SK-MEL-5 (cell line): ENCODE measurements at places on chromosomes 5 and 9.
A peak's percentile ranks its signal among the peaks of the same experiment; 100 is the strongest.

DNA sequence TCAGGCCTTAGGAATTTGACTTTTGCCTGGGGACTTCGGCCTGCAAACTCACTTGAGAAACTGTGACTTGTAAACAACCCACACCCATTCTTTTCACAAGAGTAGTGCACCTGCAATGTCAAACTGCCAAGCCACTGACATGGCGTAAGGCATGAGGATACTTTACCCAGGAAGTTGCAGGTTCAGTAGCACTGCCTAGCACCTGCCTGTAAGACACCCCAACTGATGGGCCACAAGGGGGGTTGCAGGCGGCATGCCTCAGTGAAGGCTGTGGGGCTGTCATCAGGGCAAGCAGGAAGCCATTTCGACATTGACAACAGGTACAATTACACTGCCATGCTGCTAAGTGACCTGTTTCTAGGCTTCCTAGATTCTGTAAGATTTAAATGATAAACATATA, 41.3 kb upstream of the RASGEF1C start:
- no peak for DNase-seq

- DNase-seq = no peak
These were observed 152.5 kb downstream of the ESM1 start for GRCh38 chr5:54832858-54833257.

GRCh38 chr5:126849101-126849678, 72.3 kb downstream of the LMNB1 start:
- DNase-seq = no peak

DNA sequence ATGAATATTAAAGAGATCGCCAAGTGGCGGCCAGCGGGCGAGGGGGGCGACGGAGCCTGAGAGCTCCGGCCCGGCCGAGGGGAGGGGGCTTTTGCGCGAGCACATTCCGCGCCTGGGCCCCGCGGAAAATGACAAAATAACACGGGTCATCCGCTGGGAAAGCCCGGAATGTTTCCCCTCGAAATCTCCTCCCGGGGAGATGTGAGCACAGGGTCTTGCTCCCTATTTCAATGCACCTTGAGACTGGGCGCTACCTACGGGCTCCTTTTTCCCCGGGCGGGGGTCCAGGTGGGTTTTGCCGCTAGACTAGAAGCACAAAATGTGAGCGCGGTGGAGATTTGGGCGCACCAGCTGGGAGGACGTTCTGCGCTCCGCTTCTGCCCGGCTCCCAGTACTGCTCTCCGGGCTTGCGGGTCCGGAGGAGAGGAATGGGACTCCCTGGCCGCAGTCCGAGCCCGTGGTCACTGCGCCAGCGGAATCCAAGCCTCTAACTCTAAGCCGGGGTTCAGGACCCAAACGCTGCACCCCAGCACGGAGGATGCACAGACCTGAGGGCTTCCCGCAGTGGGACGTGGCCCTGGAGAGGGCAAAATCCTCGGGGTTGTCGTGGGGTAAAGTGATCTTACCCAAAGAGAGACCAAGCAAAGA, 2.8 kb upstream of the PRDM12 start:
- no peak for DNase-seq

- DNase-seq = no peak
These were observed 161.8 kb upstream of the VLDLR start for GRCh38 chr9:2459756-2460155.

- no peak for DNase-seq
These were observed 43.0 kb downstream of the SFXN1 start for GRCh38 chr5:175521313-175521833.

DNA sequence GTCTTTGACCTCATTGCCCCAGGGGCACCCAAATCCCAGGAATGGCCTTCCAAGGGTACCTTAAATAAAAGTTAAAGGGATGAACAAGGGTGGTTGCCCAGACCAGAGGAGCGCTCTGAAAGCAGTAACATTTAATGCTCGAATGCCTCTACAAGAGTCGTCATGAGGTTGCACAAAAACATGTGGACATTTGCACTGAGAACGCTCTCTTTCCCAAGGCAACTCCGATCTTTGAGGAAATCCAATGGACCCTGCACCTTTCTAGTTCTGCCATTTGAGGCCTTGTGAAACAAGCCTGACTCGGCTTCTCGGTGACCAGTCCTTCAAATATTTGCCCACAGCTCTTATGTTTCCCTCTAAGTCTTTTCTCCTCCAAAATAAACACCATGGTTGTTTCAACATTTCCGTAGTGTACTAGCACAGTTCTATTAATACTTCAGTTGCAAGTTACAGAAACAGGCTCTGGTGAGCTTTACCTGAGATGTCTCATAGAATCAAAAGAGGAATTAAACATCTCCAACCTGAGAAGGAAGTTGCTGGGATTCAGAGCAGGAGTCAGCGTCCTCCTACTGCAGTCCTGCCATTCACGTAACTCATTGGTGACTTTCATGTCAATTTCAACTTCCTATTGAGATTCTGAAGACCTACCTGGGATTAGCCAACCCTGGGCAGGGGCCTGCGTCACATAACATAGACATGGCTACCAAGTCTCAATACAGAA, 168.8 kb upstream of the RAI14 start:
- DNase-seq = no peak

GRCh38 chr9:119026120-119026519, 343.1 kb downstream of the BRINP1 start:
- DNase-seq = no peak

GRCh38 chr5:78895616-78896015, 89.5 kb downstream of the ARSB start:
- DNase-seq = no peak

DNA sequence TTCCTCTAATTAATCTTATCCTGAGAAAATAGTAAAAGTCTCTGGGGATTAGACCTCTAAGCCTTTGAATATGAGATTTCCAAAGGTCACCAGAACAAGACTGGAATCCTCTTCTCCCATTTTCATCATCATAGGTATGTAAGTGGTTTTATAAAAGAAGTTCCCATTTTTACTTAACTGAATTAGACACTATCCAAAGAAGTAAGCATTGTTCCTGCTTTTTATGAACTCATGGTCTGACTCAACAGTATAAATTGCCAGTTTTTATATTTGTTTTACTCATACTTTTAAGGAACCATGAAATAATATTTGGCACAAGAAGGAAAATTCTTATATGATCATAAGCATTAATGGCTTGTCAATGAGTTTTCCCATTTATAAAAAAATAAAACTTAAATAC, 167.1 kb upstream of the ADRA1B start:
- DNase-seq = no peak

DNA sequence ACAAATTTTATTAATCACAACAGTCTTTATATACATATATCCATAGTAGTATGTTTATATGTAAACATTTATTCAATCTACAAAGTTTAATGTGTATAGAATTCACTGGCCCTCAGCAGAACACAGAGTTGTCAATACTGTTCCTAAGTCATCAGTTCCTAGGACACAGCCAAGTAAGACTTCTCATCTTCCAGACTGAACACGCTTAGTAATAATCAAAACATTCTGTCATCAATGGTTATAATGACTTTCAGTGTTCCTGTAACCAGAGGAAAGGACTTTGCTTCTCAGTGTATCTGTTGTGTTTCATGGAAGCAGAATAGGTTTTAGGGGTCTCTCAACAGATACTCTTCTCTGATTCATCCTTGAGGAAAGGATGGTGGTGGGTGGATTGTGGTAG, 82.2 kb downstream of the SMIM23 start:
- no peak for DNase-seq

- peak; percentile 58 for DNase-seq
These were observed 43.7 kb downstream of the LURAP1L start for GRCh38 chr9:12818431-12819000.

- DNase-seq = no peak
These were observed 254.6 kb upstream of the PIK3R1 start for GRCh38 chr5:67960939-67961338.

DNA sequence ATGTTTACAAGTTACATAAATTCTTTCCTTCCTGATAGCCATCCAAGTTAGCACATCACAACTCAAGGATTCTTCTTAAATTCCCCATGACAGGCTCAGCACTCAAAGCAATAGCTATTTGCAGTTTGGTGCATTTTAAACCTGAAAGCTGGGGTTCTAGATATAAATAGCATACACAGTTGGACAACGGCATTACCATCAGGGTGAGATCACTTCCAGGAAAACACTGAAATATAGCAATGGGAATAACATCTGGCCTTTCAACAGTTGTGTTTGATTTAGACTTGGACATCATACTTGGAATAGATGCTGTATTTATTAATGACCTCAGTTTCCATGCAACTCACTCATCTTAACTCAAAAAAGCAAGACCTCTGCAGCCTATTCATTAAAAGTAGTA, 24.7 kb upstream of the LECT2 start:
- DNase-seq = no peak

DNA sequence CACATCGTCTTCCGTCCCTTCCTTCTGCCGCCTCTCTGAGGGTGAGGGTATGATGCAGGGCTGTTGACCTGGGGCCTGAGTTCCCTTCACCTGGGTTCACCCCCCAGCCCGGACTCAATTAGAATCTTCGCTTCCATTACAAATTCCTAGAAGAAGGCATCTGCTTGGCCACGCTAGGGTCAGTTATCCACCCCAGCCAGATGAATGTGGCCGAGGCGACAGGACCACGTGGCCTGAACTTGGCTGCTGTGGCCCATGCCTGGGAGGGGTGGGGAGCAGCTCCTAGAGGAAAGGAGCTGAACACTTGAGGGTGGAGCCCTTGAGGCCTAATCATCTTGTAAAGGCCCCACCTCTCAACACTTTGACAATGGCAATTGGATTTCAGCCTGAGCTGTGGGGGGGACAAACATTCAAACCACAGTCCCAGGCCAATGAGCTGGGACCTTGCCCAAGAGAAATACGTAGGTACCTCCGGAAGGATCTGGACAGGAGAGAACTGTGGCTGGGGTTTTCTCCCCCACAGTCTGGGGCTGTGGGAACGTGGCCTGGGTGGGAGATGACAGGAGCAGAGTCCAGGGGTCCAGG, 90.6 kb upstream of the ADAMTS2 start:
- no peak for DNase-seq

- no peak for DNase-seq
These were observed 979 bp downstream of the PCDHGA12 start for GRCh38 chr5:141431286-141431685.

DNA sequence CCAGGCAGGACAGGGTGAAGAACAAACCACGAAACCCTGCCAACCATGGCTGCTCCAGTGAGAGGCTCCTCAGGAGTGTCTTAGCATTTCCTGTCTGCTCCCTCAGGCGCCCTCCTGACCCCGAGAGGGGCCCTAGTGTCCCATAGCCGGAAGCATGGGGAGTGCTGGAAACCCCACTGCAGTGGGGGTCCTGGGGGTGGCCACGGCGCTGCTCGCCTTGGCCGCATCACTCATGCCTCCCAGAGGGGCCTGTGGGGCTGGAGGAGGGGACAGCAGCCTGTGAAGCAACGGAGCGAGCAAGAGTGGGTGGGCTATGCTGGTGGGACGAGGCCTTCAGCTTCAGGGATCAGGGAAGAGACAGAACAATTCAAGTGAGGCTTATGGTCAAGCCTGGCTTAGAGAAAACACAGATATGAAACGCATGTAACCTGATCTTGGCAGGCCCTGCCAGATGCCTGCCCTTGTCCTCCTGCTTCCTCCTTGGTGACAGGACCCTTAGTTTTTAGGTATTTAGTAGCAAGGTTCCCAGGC, 219.1 kb downstream of the FANCC start:
- DNase-seq = no peak

GRCh38 chr5:126829098-126829497, 52.2 kb downstream of the LMNB1 start:
- DNase-seq = no peak

DNA sequence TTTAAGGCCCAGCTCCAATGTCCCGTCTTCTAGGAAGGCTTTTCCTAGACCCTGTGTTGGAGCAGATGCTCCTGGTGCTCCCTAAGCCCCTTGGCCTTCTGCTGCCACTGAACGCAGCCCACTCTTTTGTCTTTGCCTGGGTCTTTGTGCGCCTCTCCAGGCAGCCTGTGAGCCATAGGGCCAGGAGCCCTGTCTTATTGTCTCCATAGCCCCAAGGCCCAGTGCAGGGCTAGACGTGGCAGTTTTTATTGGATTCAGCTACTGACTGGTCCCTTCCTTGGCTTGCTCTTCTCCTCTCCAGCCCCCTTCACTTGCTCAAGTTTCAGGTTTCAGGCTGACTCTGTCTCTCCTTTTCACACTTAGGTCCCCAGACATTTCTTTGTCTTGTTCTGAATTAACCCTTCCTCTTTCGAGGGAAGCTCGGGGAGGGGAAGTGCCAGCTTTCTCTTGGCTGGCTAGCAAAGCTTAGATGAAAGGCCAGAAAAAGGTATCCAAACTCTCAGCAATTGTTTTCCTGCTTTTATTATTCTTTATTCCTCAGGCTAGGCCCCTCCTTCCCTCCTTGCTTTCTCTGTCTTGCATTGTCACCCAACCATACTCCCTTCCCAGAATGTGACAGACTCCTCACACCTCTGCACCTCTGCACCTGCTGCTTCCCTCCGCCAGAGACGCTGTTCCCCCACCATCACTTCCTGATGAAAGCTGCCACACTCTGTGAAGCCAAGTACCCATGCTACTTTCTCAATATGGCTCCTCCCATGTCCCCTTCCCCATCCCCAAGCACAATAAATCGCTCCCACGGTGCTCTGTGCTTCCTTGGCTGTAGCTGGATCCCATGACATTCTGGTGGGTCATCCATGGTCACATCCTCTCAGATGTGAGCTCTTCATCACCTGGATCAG, 101.6 kb upstream of the CPEB4 start:
- peak; percentile 14 for DNase-seq
